C1 segment of cervical spinal cord (tissue), 14 donors: ENCODE measurements at places on chromosomes 16 and 17.

DNA sequence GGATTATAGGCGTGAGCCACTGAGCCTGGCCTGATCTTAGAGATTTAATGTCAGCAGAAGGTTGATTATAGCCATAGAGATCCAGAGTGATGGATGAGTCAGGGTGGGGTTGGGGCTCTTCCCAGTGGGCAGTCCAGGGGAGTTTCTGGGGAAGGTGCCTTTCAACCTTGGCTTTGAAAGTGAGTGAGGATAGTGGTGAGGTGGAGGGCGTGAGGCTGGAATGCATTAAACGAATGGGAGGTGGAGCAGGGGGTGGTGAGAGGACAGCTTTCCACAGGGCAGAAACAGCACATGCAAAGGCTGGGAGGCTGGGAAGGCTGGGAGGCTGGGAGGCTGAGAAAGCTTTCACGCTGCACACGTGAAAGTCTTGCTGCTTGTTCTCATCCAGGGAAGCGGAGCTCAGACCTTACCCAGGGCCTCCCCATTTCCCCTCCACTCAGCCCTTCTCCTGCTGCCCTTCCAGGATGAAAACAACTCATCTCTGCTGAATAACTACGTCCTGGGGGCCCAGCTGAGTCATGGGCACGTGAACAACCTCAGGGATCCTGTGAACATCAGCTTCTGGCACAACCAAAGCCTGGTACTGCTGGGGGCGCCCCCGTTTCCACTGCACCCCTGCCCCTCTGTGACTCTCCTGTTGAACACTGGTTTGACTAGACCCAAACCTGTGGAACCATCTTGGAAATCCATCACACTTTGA is 22.3 kb downstream of the ADGRG5 start:
- DNase-seq: no peak

DNA sequence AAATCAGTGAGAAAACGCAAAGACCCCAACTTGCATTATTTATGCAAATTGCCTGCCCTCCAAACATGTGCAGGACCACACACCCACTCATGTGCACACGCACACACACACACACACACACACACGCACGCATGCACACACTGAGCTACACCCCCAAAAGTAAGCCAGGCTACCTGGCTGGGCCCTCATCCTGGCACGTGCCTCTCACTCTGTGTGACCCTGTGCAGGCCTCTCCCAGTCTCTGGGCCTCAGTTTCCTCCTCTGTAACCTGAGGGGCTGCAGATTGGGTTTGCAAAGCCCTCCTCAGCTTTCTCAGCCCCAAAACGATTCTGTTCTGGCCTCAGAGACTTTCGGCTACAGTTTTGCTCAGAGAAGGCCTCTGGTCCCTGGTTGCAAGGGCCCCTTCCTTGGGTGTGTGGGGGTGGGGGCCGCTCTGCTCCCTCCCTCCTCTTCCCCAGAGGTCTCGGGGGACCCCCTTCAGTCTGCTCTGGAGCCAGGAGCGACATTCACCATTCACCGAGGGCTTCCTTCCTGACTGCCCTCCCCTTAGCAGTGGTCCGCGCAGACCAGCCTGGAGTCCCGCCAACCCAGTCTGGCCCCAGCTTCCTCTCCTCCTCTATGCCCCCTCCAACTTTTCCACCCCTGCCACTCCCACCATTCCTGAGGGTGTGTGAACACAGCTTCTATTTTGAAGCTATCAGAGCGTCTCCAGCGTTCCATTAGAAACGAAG is 5.4 kb upstream of the PIK3R6 start:
- no peak for DNase-seq

DNA sequence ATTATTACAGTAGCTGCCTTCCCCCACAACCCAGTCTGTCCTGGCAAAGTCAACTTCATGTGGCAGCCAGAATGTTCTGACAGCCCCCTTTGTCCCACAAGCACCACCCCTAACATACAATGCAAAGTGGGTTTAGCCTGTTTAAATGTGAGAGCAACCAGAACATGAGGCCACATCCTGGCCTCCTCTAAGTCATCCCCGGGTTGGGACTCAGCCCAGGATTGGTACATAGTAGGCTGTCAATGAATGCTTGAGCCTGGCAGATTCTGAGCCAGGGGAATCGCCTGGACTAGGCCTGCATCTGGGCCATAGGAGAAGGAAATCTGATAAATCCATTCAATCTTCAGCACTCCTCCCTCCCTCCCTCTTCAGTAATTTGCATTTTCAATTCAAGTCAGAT is 4.3 kb upstream of the ITGA3 start:
- no peak for DNase-seq

DNA sequence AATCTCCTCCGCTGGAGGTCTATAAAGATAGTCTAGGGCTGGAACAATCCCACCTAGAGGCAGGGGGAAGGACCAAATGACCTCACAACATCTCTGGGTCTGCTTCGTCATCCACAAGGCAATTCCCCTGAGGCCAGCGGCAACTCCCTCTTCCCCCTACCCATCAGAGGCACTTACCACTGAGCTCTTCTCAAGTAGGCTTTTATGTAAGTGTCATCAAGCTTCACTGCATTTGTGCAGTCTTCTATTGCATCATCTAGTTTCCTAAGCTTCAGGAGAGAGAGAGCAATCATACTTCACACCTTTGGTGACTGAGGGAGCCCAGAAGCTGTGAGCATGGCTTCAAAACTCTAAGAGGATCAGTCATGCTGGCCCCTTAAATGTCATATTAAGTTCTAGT is 21.0 kb downstream of the CNP start:
- DNase-seq: no peak

DNA sequence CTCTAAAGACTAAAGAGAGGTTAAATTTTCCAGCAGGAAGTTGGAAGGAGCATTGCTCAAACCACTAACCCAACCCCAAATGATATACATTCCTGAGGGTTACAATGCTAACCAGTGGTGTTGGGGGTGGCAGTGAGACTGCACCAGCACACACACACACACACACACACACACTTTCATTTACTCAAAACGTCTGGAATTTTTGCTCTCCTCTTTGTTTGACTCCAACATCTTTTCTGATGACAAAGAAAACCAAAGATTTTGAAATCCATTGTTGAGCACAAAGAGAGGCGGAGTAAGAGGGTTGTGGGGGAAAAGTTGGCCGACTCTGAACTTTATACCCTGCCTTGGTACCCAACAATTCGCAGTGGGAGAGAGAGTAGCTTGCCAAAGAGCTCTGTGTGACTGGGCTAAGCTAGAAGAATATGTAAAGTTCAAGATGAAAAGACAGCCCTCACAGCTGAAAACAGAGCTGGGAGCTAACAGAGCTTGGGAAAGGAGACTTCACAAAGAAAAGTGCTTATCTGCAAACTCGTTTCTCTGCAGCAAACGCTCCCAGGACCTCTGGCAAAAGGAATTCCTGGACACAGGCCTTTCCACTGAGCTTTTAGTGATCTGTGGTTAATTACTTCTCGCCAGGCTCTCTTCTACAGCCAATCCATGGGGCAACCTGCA is 426.0 kb upstream of the CDH11 start:
- DNase-seq: no peak

GRCh38 chr16:59385959-59386358 is 651.8 kb upstream of the GOT2 start:
- DNase-seq: no peak

- DNase-seq: no peak
Observed at GRCh38 chr17:43616852-43617251, 44.9 kb downstream of the MEOX1 start.

- no peak for DNase-seq
Observed at GRCh38 chr17:1498869-1499268, 6.4 kb upstream of the MYO1C start.

GRCh38 chr16:11060842-11061241 is 116.5 kb downstream of the CLEC16A start:
- DNase-seq: no peak

DNA sequence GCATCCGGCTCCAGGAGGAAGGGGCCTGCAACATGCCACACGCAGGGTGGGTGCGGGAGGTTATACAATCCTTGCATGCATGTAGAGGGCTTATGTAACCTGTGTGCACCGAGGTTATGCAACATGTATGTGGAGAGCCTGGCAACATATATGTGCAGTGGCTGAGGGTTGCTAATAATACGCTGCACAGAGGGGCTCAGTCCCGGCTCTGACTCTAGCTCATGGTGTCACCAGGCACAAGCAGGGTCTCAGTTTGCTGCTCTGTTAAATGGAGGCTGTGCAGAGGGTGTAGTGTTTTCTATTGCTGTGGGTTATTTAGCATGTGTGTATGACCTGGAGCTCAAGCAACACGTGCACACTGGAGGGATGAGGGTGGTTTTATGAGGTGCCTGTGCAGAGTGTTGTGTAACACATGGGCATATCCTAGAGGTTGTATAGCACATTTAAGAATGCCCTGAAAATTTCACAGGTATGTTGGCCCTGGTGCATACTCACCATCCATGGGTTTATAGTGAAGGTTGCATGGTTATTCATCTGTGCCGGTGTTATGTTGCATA is 13.3 kb downstream of the THRA start:
- no peak for DNase-seq

DNA sequence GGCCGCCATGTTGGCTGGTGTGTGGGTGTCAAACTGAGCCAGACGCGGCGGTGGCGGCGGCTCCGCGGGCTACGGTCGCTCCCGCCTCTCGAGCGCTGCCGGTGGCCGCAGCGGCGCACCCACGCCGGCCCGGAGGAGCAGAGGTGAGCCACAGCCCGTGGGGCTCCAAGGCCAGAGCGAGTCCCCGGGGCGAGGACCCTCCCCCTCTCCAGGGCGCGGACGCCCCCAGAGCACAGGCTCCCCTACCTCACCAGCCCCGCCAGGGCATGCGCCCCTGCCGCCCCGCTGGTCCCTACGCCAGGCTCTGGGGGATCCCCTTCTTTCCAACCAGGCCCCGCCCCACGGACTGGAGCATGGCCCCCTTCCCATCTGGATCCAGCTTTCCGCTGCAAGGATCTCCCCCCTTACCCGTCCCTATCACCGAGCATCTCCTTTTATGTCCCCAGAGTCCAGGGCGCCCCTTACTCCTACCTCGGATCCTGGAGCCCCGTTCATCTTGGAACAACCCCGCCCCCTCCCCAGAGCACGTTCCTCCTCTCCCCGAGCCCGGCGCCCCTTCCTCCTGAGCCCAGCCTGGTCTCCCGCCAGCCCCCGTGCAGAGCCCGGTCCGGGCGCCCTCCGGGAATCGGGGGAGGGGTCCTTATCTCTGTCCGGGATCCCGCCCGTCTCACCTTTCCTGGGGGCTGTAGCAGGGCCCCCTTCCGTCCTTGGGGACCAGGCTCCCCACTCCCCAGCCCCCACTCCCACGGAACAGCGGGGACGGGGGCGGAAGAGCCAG is 412 bp downstream of the EPN2 start:
- DNase-seq: no peak

GRCh38 chr17:81924557-81925532 is 2.7 kb downstream of the MAFG start:
- DNase-seq: no peak

- DNase-seq: no peak
Observed at GRCh38 chr17:4453812-4454591, 20.3 kb downstream of the SPNS3 start.

DNA sequence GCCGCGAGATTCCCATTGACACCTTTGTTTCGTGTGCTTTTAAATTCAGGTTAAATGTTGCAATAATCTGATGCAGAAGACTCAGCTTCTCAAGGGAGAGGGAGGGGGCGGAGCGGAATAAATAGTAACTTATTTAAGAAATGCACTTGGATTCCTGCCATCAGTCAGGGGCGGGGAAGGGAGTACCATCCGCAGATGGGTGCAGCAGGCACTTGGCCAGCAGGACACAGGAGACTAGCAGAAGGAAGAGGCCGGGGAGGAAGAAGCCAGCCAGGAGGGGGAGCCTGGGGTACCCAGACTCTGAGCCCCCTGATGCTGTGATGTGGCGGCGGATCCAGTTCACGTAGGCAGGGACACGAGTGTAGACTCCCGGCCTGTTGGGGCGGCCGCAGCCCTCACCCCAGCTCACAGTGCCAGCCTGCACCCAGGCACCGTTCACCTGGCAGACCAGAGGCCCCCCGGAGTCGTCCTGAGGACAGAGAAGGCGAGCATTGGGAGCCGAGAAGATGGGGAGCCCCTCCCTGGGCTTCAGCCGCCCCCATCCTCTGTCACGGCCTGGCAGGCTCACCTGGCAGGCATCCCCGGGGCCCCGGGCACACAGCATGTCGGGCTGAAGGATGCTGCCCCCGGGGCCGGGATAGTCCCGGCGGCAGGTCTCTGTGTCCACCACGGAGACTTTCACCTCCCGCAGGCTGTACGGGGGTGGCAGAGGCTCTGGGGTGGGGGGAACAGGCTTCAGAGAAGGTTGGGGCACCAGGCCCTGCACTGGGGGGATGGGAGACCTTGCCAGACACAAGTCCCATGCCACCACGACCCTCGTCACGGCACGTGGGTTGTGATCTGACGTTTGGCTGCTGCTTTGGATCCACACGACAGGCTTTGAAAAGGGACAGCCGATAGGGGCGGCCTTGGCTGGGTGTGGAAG is 3.2 kb downstream of the TPSG1 start:
- no peak for DNase-seq

- no peak for DNase-seq
Observed at GRCh38 chr17:13594310-13594709, 7.4 kb downstream of the HS3ST3A1 start.

DNA sequence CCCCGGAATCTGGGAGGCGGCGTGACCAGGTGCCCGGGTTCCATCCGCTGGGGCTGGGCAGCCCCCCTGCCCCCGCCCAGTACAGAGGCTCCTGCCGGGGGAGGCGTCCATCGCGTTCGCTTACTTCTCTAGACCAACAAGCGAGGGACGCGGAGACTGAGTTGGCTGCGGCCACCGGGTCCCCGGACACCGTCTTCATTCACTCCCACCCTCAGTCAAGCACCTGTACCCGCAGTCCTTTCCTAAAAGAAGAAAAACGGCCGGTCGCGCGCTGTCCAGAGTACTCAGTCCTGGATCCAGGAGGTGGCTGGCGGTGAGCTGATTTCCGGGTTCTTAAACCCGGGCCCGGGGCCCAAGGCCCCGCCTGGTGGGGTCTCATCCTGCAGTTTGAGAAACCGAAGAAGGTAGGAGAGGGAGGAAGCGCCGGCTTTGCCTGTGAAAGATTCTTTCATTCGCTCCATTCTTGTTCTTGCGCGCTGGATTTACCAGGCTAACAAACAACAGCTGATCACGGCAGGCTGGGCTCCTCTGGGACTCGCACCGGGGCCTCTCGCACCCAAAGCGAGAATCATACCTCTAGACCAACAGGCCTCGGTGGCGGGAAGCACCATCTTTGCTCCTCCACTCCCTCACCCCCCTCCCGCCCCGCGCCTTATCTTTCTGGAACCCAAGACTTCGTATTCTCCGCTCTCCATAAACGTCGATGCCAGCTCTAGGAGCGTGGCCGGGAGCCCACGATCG is 17.4 kb upstream of the OR1F1 start:
- DNase-seq: no peak

- DNase-seq: peak; percentile 35
Observed at GRCh38 chr17:80991645-80992076, at the start of gene CHMP6. CHMP6 (plus strand) TSS chr17:80991841; CDS start chr17:80991919, 78 bp downstream.
